ENCODE measurements at places on chromosomes 1 and 21.
A peak's percentile ranks its signal among the peaks of the same experiment; 100 is the strongest.

- DNase-seq = no peak
Measured at GRCh38 chr1:107643766-107644165, 321.2 kb downstream of the VAV3 start.

- DNase-seq = no peak
Measured at GRCh38 chr1:1917304-1917976, 1.6 kb downstream of the TMEM52 start.

DNA sequence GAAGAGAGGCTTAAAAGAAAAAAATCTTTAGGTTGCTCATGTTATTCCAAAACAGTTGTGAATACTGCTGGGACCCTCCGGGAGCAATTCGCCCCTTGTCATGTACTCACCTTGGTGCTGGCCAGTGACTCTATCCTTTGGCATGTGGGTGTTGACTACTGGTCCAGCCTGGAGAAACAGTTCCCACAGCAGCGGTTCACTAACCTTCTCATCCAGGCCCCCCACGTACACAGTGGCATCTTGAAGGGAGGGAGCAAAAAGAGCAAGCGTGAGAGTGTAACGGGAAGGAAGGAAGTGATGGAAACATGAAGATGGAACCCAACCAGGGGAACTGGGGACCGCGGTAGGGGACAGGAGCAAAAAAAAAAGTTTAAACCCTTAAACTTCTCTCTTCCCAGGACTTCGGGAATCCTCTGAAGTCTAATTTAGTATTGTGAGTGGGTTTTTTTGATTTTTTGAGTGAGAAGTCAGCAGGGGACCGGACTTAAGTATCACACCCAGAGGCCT lies 494 bp downstream of the SF3B4 start:
- DNase-seq = no peak

DNA sequence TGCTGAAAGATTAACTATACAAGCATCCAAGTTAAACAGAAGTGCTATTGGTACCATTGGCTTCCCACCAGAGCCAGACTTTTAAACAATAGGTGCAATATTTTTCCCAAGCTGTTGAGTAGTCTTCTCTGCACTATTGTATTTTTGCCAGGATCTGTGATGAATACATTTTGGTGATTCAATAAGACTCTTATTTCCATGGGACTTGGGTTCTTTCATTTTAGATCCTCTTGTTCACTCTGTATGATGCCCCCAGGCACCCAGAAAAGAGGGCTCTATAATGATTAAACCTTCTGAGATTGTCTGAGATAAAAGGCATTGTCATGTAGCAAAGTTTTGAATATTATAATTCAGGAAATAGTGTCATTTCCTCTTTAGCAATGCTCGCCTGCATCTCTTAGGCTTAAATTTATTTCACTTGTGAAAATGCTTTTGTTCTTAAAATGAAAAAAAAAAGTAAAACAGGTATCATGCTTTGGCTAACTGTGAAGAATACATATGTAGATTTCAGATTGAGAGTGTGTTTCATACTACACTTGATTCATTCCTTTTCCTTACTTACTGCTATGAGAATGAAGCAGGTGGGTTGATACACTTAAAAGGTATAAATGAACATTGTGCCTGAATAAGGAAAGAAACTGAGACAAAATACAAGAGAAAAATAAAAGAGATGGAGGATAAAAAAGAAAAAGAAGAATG lies 275.0 kb downstream of the HMCN1 start:
- no peak for DNase-seq

- DNase-seq = no peak
Measured at GRCh38 chr1:43883321-43883720, 50.3 kb upstream of the ARTN start.

GRCh38 chr1:101884621-101885020 lies 112.1 kb downstream of the OLFM3 start:
- no peak for DNase-seq

DNA sequence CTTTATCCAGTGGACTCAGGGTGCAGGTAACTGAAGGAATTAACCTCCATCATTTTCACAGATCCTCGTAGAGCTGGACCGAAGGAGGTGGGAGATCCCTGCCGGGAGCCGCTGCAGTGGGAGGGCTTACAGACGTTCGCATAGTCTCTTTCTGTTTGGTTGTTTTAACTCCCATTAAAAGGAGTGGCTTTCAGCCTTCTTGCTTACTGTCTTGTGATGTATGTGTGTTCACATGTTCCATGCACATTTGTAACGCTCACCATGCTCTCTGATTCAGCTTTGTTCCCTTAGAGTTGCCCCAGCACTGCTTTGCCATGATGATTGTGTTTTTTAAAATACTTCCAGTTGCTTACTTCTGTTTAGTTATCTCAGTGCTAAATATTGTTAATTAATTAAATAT lies 85.8 kb downstream of the ADARB1 start:
- peak; percentile 9 for DNase-seq

- DNase-seq = no peak
Measured at GRCh38 chr1:34603594-34603993, 151.3 kb upstream of the GJB5 start.

DNA sequence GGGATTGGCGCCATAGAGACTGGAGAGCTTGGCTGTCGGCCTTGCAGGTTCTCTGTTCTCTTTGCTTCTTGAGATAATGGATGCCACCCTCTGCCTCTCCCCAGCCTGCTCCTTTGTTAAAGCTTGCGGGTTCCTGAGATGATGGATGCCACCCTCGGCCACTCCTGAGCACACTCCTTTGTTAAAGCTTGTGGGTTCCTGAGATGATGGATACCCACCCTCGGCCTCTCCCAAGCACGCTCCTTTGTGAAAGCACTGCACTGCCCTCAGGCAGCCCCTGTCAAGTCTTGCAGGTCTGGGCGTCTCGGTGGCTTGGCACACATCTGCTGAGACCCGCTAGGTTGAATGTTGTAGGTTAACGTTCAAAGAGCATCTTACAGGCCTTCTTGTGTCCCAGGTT lies 76.5 kb downstream of the SCCPDH start:
- no peak for DNase-seq

DNA sequence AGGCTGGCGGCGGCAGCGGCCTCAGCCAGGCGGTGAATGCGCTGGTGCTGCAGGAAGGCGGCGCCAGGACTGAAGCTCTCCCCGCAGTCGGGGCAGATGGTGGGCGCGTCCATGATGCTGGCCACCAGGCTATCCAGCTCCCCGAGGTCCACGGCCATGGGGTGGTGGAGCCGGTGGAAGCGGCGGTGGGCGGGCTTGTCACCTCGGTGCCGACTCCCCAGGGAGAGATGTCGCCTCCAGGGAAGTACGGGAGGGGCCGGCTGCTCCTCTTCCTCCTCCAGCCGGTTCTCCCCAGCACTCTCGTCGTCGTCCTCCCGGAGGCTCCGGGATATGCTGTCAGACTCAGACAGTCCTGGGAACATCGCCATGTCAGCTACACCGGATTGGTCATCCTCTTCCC lies 24.4 kb downstream of the ZNF697 start:
- no peak for DNase-seq

DNA sequence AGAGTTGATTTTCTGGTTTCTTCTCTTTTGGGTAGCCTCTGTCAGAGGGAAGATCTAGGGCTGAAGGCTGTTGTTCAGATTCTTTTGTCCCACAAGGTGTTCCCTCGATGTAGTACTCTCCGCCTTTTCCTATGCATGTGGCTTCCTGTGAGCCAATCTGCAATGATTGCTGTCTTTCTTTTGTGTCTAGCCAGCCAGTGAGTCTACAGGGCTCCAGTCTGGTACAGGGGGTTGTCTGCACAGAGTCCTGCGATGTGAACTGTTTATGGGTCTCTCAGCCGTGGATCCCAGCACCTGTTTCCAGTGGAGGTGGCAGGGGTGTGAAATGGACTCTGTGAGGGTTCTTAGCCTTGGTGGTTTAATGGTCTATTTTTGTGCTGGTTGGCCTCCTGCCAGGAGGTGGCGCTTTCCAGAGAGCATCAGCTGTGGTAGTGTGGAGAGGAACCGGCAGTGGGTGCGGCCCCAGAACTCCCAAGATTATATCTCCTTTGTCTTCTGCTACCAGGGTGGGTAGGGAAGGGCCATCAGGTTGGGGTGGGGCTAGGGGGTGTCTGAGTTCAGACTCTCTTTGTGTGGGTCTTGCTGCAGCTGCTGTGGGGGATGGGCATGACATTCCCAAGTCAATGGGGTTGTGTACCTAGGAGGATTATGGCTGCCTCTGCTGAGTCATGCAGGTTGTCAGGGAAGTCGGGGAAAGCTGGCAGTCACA lies 81.3 kb upstream of the C21orf91 start:
- no peak for DNase-seq

- no peak for DNase-seq
Measured at GRCh38 chr1:225738763-225739162, 38.9 kb upstream of the SRP9 start.

- no peak for DNase-seq
Measured at GRCh38 chr1:202834771-202835547, 24.2 kb downstream of the PCAT6 start.

DNA sequence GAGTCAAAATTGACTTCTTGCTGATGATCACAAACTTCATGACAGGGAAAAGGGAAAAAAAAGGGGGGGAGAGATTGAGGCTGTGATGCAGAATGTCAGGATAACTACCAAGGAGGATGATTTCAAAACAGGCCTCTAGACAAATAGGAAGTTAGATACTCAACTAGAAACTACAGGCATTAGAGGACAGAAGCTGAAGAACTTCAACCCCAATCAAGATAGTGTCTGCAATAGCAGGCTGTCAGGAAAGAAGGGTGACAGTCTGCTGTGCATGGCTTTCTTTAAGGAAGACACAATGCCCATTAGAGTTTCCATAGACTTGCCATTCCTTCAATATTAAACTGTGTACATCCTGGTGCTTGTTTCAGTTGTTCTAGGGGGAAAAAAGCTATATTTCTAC lies 257.2 kb downstream of the TTLL7 start:
- DNase-seq = no peak

GRCh38 chr1:209879539-209879938 lies 51.8 kb downstream of the UTP25 start:
- DNase-seq = no peak

- DNase-seq = no peak
Measured at GRCh38 chr1:89904219-89904980, 83.6 kb downstream of the LRRC8D start.

GRCh38 chr21:37128076-37128475 lies 55.0 kb downstream of the TTC3 start:
- no peak for DNase-seq

- no peak for DNase-seq
Measured at GRCh38 chr1:53638360-53639035, 100.5 kb downstream of the GLIS1 start.

GRCh38 chr1:3363023-3363422 lies 91.4 kb upstream of the ARHGEF16 start:
- no peak for DNase-seq

GRCh38 chr1:8352886-8353785 lies 35.2 kb downstream of the SLC45A1 start:
- DNase-seq = no peak

DNA sequence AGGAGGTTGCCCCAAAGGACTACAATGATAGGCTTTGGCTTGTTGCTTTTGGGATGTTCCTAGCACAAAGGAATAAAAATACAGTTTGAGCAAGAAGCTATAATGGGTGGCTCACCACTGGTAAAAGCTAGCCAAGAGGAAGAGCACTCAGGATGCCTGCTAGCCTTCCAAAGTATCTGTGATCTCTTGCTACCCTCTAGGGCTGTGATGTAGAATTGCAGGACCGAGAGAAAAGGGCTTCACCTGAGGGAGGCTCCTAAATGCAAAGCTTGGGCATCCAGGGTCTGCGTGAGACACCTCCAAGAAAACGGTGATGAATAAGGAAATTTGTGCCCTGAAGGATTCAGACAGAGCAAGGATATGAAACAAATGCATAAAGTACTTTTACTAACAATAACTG lies 17.7 kb downstream of the IVL start:
- no peak for DNase-seq

DNA sequence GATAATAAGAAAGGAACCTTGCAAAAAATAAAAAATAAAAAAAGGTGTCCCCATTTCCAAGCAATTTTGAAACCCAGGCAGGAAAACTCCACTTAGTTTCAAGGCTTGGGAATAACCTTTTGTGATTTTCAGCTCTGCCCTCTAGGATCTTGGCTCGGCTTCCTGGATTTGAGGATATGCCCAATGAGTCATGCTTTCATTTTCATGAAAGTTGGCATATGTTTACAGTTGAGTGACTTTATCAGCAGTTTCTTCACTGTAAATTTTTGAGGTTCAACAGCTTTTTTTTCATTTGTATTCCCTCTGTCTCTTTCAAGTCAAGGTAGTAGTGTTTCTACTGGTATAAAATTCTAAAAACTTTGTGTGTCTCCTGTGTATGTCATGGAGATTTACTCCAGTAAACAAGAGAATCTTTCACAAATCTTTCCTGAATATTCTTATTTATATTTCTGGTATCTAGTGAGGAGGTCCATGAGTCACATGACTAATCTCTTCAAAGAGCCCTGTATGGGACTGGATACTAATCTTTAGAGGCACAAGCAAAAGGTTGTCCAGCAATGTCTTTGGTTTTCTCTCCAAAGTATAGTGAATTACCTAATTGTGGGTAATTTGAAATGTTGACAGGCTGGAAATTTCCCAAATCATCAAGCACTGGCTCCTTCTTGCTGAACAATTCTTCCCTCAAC lies 335.3 kb downstream of the BRINP2 start:
- DNase-seq = no peak

GRCh38 chr1:219276049-219276738 lies 102.5 kb downstream of the LYPLAL1 start:
- DNase-seq = no peak

- DNase-seq = no peak
Measured at GRCh38 chr21:46374761-46375389, 50.9 kb downstream of the PCNT start.

GRCh38 chr1:77514921-77515776 lies 167.3 kb downstream of the ZZZ3 start:
- DNase-seq = no peak

- no peak for DNase-seq
Measured at GRCh38 chr1:29344336-29344735, 108.0 kb downstream of the PTPRU start.

GRCh38 chr1:115828101-115829022 lies 12.6 kb downstream of the NHLH2 start:
- DNase-seq = no peak

- DNase-seq = no peak
Measured at GRCh38 chr21:15045017-15045416, 19.8 kb downstream of the NRIP1 start.

- DNase-seq = no peak
Measured at GRCh38 chr1:53391982-53392381, 64.1 kb upstream of the LRP8 start.

DNA sequence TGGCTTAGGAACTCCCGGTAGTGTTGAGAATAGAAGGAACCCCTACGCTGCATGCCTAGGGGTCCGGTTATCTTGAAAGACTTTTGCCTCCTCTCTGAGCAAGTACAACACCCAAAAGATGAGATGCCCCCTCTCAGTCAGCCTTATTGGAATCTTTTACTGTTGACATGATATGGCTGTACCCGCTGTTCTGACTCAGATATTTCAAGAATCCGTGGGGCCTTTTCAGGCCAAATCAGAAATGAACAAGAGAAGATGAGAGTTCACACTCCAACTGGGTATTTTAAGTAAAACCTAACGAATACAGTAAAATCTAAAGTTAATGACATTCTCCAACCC lies 164.2 kb downstream of the PPIAL4G start:
- no peak for DNase-seq

DNA sequence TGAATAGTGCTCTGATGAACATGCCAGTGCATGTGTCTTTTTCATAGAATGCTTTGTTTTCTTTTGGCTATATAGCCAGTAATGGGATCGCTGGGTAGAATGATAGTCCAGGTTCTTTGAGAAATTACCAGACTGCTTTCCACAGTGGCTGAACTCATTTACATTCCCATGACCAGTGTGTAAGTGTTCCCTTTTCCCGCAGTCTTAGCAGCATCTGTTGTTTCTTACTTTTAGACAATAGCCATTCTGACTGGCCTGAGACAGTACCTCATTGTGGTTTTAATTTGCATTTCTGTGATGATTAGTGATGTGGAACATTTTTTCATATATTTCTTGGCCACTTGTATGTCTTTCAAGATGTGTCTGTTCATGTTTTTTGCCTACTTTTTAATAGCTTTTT lies 784.5 kb downstream of the USP25 start:
- no peak for DNase-seq
